ENCODE measurements at places on chromosomes 6 and 20.
A peak's percentile ranks its signal among the peaks of the same experiment; 100 is the strongest.

- peak; percentile 56 for DNase-seq
Observed at GRCh38 chr20:17431621-17432364, 99.4 kb downstream of the BFSP1 start.

- peak; percentile 35 for DNase-seq
Observed at GRCh38 chr6:166627875-166628801, 1.1 kb upstream of the RPS6KA2 start.

GRCh38 chr6:66699385-66699784 lies 992.4 kb upstream of the EYS start:
- no peak for DNase-seq

GRCh38 chr6:126773112-126773805 lies 345.2 kb upstream of the RSPO3 start:
- no peak for DNase-seq

- no peak for DNase-seq
Observed at GRCh38 chr6:166802401-166802800, 153.9 kb downstream of the RNASET2 start.

DNA sequence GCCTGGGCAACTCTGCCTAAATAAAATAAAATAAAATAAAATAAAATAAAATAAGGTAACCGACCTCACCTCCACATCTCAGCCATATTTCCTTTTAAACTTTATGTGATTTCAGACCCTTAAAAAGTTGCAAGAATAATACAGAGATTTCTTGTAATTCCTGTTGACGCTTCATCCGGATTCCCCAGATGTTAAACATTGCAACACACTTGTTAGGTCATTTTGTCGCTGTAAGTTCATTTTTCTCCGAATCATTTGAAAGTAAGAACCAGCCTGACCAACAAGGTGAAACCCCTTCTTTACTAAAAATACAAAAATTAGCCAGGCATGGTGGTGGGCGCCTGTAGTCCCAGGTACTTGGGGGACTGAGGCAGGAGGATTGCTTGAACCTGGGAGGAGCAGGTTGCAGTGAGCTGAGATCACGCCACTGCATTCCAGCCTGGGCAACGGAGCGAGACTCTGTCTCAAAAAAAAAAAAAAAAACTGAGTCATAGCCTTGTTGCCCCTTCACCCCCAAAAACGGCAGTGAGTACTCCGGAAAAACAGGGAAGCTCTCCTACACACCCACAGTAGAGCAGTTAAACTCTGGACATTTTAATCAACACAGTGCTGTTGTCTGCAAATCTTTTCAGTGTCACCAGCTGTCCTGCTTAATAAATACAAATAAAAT lies 5.9 kb downstream of the PYGB start:
- DNase-seq, result no peak

- DNase-seq, result peak; percentile 52
Observed at GRCh38 chr6:157240059-157240959, 83.0 kb downstream of the TMEM242 start.

DNA sequence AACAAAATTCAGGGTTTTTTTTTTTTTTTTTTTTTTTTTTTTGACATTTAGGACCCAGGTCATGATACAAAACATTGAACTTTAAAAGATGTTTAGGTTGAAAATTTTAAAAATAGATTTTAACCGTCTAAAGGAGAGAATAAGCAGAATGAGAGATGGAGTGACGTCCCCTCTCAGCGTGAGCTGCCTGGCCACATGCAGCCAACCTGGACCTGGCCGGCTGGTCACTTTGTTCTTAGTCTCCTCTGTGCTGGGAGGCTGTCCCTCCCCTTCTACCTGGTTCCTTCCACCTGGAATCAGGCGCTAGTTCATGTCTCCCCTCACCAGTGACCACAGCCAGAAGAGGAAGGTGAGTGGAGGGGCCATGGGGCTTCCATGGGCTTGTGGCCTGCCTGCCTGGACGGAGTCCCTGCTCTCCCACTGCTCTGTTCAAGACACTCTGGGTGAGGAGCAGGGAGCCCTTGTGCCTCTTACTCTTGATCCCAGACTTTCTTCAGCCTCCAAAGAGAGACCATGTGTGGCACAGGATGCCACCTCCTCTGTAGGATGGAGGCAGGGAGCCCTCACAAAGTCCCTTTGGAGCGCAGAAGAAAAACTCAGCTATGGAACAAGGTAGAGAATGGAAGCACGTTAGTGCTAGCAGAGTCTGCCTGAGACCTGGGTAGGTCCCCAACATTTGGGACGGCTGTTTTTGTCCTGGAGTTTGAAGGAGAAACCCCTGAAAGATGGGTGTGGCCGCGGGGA lies 31.7 kb downstream of the IRF4 start:
- no peak for DNase-seq

GRCh38 chr20:2365091-2365490 lies 15.6 kb upstream of the TGM6 start:
- DNase-seq, result no peak

GRCh38 chr6:142381845-142382378 lies 80.1 kb downstream of the ADGRG6 start:
- no peak for DNase-seq

DNA sequence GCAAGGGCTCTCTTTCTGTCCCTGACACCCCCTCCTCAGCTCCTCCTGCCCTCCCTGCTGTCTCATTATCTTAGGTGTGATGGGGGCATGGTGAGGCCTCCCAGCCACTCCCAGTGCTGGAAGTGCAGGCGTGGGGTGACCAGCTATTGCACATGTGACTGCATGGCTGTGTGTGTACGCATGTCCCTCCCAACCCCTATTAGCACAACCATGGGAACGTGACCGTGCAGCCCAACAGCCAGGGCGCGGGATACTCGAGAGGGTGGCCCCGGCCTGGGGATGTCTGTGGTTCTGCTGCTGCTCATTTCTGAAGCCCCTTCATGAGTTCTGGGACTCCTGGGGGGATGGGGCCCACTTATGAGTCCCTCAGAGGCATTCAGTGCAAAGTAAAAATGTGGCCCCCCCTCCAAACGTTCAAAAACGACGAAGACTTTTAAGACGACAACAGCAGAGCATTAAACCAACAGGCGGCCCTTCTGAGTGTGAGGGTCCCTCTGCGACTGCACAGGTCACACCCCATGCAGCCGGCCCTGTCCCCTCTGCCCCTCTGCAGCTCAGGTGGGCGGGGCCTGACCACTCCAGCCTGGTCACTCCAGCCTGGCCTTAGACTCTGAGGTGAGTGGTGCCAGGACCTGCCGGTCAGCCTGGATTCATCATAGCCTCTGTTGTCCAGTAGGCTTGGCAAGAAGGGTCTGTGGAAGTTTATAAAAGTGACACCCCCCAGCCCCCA lies 51.1 kb downstream of the RBM38 start:
- no peak for DNase-seq

GRCh38 chr6:84227044-84227433 lies 404 bp downstream of the CEP162 start:
- DNase-seq, result peak; percentile 58

GRCh38 chr6:110326609-110327008 lies 31.5 kb downstream of the METTL24 start:
- DNase-seq, result no peak

DNA sequence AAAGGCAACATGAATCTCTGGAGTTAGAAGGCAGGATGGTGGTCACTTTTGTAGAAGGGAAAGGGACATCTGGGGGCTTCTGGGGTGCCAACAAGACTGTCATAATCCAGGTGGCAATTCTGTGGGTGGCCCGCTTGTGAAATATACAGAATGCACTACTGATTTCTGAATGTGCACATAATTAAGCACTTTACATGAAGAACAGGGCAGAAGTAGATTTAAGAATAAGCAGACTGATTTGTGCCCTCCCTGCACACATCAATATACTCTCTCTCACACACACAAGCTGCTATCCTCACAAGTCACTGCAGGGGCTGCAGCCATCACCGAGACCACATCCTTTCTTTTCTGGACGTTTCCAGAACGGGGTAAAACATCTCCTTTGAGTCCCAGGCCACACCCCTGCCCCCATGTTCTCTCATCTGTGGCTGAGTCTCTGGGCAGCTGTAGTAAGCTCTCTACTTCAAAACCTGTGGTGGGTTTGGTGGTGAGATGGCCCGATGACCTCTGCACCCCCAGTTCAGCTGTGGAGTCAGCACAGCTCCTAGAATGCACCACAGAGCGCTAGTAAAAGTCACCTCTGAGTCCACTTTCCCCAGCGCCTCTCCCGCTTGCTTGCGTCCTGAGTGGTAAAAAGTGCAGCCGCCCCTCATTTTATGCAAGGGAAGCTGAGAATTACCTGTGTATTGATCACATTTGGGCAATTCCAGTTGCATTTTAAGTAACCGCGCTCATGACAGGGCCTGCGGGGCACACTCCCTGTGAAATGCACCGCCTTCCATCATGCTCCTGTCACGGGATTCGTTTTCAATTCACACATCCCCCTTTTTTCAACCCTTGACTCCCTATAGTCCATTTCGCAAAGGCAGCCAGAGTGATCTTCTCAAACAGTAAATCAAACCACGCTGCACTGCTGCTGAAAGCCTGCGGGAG lies 115.5 kb downstream of the NFATC2 start:
- no peak for DNase-seq

Data from OCI-M1 (cell line).